CD8-positive, alpha-beta T cell (primary cell): ENCODE measurements at places on chromosomes 1 and 21. TPM values are rescaled to one million over a fixed set of nuclear protein-coding genes. Genes with fewer than 3 reads are reported as not detected.

SERPINC1 gene
- not detected for total RNA-seq

FMO5 gene
- 0.43 TPM for total RNA-seq

HCRTR1 gene
- not detected for total RNA-seq

AMIGO1 gene
- 9.6 TPM for total RNA-seq

EDARADD gene
- total RNA-seq, result 1.2 TPM

AMY2B gene
- total RNA-seq, result 27.0 TPM

FCRL3 gene
- total RNA-seq, result 5.5 TPM

HPCAL4 gene
- total RNA-seq, result 12.8 TPM

LDLRAD1 gene
- total RNA-seq, result not detected

SHISA4 gene
- not detected for total RNA-seq

KHDRBS1 gene
- total RNA-seq, result 102 TPM

HES5 gene
- total RNA-seq, result not detected

GNAT2 gene
- not detected for total RNA-seq

FCGR3B gene
- total RNA-seq, result not detected

NR1I3 gene
- not detected for total RNA-seq

NOS1AP gene
- total RNA-seq, result not detected

S100A11 gene
- 7.5 TPM for total RNA-seq

OLFM3 gene
- total RNA-seq, result not detected

FAM72A gene
- total RNA-seq, result not detected

RHBDL2 gene
- not detected for total RNA-seq

FAM151A gene
- not detected for total RNA-seq

DARS2 gene
- 1.6 TPM for total RNA-seq

CLCNKB gene
- total RNA-seq, result not detected

AMY1B gene
- not detected for total RNA-seq

PRR9 gene
- not detected for total RNA-seq

LDLRAD2 gene
- not detected for total RNA-seq

DNASE2B gene
- total RNA-seq, result not detected

ADAMTS4 gene
- 0.56 TPM for total RNA-seq

SPRR1B gene
- total RNA-seq, result not detected

GIPC2 gene
- total RNA-seq, result 0.08 TPM

KIF26B gene
- total RNA-seq, result not detected

OLIG2 gene
- total RNA-seq, result not detected

DNAJC8 gene
- total RNA-seq, result 64.2 TPM

LCE1D gene
- total RNA-seq, result not detected

S100A14 gene
- not detected for total RNA-seq

PTAFR gene
- total RNA-seq, result 0.17 TPM

PIAS3 gene
- total RNA-seq, result 16.6 TPM

IGSF9 gene
- total RNA-seq, result not detected

COL9A2 gene
- total RNA-seq, result 4.0 TPM

RGS16 gene
- total RNA-seq, result 11.6 TPM

ZNF683 gene
- total RNA-seq, result 8.4 TPM

TMEM79 gene
- 1.1 TPM for total RNA-seq

CD1B gene
- not detected for total RNA-seq

SYT6 gene
- not detected for total RNA-seq

CD244 gene
- total RNA-seq, result 2.1 TPM

CFHR1 gene
- not detected for total RNA-seq

LORICRIN gene
- not detected for total RNA-seq

VWA1 gene
- not detected for total RNA-seq

RSRP1 gene
- total RNA-seq, result 482 TPM

ARMH1 gene
- 117 TPM for total RNA-seq

RYR2 gene
- not detected for total RNA-seq

RHOC gene
- 7.9 TPM for total RNA-seq
